ENCODE measurements at places on chromosomes 12 and 14.

- DNase-seq, result no peak
Observed at GRCh38 chr14:28116716-28117115, 649.9 kb upstream of the FOXG1 start.

DNA sequence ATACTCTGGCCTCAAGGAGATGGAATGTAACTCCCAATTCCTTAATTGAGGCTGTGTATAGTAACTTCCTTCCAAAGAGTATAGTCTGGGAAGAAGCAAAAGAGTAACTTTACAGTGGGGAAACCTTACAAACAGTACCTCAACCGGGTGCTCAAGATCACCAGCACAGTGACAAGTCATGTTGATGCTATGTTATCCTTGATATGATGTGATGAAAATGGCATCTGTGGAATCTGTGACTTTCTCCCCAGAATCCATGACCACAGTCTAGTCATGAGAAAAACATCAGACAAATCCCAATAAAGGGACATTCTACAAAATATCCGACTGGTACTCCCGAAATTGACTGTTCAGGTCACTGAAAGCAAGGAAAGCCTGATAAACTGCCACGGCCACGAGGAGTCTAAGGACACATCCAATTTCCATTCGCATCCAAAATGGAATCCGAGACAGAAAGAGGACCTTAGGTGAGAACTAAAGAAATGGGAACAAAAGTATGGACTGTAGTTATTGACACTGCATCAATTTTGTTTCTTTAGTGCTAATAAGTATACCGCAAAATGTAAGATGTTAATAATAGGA, 97.3 kb upstream of the FRMD6 start:
- DNase-seq, result peak; percentile 83

GRCh38 chr14:97217111-97217885, 420.1 kb downstream of the VRK1 start:
- DNase-seq, result no peak

- no peak for DNase-seq
Observed at GRCh38 chr12:6618483-6619225, 11.5 kb upstream of the CHD4 start.

DNA sequence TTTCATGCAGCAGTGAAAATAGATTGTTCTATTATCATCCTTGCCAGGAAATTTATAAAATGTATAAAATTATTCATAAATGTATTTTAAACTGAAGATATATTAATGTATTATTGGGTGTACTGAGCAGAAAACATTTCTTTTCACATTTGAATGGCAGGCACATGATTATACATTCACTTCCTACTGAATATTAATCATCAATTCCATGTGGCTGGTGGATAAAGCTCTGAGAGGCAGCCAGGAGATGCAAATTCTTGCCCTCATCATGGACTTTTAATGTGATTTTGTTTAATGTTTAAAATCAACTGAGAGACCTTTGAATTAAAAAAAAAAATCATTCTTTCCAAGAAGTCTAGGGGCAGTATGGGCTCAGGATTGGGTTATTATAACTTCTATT, 40.8 kb downstream of the ANO6 start:
- no peak for DNase-seq

All from hepatic stellate cell (primary cell).